Ureter (tissue), 1 donor: ENCODE measurements at places on chromosomes 2 and 18.

DNA sequence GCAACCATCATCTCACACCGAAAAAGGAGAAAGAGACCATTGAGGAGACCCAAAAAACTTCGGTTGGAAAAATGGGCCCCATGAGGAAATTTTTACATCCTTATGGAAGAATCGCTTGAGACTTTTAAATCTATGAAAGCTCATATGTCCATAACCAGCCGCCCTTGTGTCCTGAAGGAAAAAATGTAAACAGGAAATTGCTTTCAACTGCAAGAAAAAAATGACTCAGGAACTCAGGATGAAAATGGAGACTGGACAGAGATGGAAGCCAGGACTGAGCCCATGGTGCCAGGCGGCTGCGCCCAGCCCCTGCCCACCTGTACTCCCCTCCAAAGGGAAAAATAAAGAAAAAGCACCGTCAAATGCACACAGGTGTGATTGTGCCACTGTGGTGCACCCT lies 81.5 kb upstream of the SLC66A3 start:
- DNase-seq = no peak

DNA sequence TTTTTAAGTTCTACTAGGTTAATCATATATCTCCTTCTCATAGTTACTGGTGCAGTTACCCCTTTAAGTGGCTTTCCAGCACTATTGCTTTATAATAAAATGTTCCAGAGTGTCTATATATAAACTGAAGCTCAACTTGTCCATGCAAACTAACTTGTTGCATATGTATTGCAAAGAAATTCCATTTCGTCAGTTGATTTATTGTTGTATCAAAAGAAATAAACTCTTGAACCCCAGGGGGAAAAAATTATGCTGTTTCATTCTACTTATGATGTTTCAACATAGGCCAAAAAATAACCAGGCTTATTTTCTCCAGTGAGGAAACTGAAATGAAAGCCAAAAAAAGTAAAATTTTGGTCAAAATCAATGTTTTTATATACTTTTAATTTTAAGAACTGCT lies 491.9 kb downstream of the NR4A2 start:
- DNase-seq = no peak

- no peak for DNase-seq
These were observed 493.1 kb downstream of the XIRP2 start for GRCh38 chr2:167381349-167381748.

GRCh38 chr2:29307519-29307918 lies 192.3 kb downstream of the CLIP4 start:
- no peak for DNase-seq

DNA sequence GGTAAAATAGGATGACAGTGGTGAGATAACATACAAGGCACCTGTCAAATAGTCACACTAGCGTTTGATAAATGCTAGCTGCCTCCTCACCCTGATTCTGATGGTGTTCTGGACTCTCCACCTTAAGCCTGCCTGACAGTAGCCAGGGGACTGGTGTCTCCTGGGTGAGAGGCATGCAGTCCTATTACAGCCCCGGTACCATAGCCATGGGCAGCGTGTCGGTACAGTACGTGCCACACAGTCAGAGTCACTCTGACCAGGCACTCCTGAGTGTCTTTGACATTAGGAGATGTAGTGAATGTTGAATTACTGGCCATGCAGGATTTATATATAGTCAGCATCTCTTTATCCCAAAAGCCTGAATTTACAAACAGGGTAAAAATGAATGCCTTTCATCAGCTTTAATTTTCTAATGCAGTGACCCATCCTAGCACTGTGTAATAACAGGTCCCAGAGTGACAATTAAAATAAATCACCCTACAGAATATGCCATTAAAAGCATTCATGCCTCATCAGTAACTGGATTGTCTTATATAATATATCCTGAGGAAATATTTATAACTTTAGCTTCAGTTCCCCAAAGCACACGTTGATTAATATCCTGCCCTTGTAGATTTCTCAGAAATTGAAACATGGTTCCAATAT lies 760.3 kb upstream of the SOX11 start:
- DNase-seq = no peak

GRCh38 chr18:63850020-63850419 lies 37.5 kb upstream of the SERPINB2 start:
- DNase-seq = no peak

DNA sequence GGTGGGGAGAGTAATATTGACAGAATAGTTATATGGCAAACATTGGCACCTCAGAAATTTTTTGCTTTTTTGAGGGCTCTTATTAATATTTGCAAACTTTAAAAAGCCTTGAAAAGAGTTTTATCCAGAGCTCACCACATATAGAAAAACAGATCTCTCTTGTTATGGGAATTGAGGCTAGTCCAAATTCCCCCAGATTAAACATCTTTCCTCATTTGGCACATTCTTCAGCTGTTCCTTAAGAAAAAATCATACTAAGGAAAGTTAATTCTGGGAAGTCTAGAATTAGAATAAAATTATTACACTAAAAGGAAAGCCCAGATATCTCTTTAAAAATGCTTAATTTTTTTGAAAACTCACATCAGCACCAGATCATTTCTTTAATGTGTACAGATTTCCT lies 5.6 kb downstream of the TFPI start:
- DNase-seq = no peak

DNA sequence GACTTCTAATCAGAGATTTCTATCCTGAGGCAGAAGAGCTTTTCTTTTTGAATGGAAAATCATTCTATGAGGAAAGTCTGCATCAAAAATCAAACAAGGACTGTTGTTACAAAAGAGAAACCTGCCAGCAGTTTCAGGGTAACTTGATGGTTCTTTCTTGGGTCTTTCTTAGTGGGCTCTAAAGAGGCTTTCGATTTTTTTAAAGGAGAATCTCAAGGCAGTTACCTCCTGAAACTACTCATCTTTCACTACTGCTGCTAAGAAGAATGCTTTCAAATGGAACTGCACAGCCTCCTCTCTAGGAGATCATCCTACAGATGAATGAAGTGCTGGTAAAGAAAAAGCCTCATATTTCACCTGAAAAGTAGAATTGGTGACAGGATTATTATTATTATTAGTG lies 272.3 kb downstream of the ERBB4 start:
- no peak for DNase-seq

DNA sequence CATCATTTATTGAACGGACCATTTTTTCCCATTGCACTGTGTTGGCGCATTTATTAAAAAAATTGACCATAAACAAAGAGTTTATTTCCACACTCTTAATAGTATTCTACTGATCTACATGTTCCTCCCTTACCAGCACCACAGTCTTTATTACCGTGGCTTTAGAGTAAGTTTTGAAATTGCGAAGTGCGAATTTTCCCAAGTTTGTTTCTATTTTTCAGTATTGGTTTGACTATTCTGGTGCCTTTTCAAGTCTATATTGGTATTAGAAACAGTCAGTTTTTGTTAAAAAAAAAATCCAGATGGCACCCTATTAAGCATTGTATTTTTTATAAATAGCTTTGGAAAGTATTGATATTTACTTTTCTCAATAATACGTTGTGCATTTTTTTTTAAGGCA lies 795.1 kb upstream of the HS6ST1 start:
- no peak for DNase-seq

DNA sequence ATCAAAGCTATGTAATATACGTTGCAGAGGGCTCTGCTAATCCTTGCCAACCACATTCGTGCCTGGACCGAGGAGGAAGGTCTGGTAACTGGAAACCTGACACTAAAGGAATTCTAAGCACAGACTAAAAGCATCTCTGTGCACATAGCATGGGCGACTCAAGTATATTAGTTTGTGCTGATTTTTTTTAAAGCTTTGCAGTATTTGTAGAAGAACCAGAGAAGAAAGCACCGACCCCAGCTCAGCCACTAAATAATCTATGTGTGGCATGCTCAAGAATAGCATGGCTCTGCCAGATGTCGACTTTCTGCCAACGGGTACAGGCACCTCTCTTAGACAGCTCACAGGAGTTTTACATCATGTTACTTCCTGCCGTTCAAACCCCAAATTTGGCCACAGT lies 73.2 kb upstream of the NRP2 start:
- no peak for DNase-seq

DNA sequence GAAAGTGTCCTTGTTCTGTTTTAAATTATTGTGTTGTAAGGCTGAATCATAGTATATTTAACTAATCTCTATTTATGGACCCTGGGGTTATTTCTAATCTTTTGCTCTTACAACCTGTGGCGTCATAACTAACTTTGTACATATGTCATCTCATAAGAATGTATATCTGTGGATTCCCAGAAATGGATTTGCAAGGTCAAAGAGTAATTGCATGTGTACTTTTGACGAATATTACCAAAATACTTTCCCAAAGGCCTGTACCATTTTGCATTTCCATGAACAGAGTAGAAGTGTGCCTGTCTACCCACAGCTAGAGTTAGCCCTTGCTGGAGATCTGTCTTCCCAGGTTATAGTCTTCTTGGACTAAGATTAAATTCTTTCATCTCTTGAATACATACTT lies 42.8 kb downstream of the SEMA4F start:
- DNase-seq = no peak

DNA sequence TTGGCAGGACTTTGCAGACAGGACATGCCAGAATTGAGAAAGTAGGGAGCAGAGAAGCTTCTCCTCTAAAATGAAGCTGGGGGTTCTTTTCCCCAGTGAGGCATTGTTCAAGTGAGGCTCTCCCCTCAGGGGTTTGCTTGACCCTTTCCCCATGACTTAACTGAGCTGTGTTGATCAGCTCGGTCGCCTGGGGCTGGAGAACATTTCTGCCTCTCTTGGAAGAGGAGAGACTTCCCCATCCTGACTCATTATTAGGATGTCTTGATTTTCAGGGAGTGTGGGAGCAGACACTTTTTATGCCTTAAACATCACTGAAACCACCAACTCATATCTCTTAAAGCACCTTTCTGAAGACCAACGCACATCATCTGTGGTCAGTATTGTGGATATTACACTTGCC lies 27.9 kb upstream of the GLI2 start:
- DNase-seq = no peak

- no peak for DNase-seq
These were observed 3.1 kb downstream of the PARD6G start for GRCh38 chr18:80244167-80244566.

DNA sequence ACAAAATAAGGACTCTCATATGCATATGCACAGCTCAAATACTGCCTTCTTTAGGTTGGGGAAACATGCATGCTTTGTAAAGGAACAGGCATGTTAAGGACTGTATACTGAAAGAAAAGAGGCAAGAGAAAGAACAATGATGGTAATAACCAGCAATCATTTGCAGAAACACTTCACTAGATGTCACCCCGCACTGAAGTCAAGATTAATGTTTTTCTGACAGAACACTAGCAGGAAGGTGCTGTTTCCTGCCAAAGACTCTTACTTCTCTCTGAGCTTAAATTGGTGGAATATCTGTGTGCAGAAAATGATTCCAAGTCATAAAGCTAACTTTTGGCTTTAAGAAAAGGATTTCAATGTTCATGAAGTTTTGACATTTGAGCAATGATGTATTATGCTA lies 19.3 kb upstream of the CSRNP3 start:
- no peak for DNase-seq

GRCh38 chr2:126863336-126864015 lies 35.2 kb upstream of the TEX51 start:
- no peak for DNase-seq

DNA sequence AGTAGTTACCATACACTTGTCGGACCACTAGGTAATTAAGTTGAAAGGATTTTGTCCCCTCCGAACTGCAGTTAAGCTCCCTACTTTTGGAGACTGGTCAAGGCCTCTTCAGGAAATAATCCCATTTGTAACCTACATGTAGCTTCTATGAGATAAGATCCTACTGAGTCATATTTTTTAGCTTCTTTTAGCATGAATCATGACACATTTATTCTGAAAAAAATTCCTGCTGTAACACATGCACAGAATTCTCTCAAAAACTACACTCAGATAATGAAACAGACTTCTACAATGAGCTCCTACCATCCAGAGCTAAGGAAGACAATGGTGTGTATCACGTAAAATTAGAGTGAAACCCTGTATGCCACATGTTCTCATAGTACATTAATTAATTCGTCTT lies 100.7 kb upstream of the CCDC195 start:
- no peak for DNase-seq

GRCh38 chr2:239790721-239791120 lies 234.4 kb downstream of the NDUFA10 start:
- DNase-seq = no peak

GRCh38 chr2:74957886-74958273 lies 563 bp upstream of the POLE4 start:
- no peak for DNase-seq

- no peak for DNase-seq
These were observed 138.0 kb downstream of the AGPS start for GRCh38 chr2:177530561-177530960.

- DNase-seq = no peak
These were observed 352.6 kb downstream of the SS18 start for GRCh38 chr18:25737710-25738311.

DNA sequence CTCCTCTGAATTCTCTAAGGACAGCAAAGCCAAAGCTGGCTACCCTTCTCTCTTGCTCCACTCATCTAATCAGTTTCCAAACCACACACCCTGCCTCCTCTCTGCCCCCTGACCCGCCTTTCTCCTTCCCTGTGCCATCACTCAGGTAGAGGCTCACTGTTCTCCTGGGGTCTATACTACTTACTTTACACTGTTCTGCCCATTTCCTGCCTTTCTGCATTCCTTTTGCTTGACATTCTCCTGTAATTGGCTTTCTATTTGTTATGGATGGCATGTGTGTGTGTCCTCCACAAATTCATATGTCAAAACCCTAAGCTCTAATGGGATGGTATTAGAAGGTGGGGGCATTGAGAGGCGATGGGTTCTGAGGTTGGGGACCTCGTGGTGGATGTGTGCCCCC lies 675.2 kb upstream of the ID2 start:
- DNase-seq = no peak

DNA sequence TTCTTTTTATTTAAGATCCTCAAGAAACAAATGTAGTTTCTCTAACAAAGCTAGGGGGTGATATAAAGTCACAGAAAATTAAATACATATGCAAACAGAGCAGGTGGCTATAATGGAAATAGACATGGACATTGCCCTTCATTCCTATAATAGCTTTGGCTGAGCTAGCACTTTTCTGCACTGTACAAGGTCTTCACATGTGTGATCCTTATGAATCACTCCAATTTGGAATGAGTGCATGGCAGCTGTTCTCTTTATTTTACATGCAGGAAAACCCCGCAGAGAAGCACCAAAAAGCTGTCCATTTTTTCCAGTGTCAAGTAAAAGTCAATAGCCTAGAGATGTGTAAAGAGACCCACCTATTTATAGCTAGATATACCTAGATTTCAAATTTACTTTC lies 747.4 kb upstream of the SLC8A1 start:
- no peak for DNase-seq
